Brain pericyte (primary cell): ENCODE measurements at places on chromosomes 3 and 15.

DNA sequence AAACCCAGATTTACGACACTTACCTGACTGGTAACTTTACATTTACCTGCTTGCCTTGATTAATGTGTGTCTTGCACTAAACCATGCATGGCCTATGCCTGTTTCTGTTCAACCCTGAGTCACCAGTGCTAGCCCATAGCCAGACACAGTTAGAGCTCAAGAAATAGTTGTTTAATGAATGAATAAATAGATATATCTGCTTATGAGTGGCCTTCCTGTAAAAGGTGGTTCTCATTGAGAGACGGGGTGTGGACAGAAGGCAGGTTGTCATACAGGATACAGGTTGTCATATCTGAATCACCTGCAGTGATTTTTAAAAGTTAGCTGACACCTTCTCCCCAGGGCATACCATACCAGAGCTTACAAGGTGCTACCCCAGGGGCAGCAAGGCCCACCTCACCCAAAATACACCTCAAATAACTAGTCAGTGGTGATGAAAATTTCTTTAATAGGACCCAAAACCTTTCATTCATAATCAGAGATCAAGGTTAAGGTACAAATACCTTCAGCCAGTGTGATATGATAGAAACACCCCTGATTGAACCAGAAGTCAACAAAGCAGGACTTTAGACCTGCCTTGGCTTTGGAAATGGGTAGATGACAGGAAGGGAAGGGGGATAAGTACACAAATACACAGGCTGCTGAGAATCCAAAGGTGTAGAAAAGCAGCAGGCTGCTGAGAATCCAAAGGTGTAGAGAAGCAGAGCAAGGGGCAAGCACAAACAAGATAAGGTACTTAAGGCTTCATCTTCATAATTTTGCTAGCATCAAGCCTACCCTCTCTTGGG is 45.4 kb upstream of the TSC22D2 start:
- DNase-seq = no peak

DNA sequence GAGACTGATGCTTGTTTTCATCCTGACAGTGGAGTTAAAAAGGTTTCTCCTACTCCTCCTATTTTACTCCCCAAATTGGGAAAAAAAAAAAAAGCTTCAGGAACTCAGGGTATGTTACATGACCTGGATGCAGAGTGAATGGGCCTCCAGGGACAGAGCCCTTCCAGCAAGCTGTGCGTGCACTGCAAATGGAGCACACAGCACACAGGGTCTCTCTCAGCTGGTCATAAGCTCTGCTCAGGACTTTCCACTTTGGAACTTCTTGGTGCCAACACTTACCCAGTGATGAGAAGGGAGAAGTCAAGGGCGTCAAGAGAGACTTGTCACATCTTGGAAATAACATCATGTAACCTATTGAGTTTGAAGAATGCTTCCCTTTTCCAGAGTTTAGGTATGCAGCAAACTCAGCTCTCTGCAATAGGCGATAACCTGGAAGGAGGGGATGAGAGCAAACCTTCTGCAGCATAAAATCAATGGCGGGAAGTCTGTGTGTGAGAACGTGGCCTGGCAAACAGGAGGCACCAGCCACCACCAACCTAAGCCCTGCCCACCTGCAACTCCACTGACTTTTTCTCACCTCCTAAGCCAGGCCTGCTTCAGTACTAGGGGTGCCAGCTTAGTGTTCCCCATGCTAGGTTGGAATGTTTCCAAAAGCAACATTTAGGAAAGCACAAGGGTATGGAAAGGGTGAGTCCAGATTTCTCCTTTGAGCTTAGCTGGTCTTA is 39.8 kb downstream of the MYZAP start:
- no peak for DNase-seq

GRCh38 chr3:15164340-15164739 is 41.7 kb upstream of the CAPN7 start:
- no peak for DNase-seq

- DNase-seq = no peak
Observed at GRCh38 chr3:111012388-111013248, 59.0 kb upstream of the NECTIN3 start.

- no peak for DNase-seq
Observed at GRCh38 chr15:48396020-48396419, 64.8 kb downstream of the DUT start.

DNA sequence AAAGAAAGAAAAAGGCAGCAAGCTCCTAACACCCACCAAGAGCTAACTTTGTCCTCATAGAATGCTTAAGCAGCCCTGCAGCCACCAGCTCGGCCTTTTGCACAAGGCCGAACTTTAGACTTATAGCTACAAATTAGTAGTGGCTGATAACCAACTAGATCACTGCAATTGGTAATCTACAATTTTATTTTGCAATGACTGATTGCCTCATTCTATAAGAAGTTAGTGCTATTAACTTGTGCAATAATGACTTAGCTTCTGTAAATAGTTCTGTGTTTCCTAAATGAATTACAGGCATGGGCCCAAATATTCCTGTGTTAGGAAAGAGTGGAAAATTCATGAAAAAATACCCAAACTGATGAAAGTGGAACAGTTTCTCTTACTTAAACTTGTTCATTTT is 284.8 kb upstream of the CFAP20DC start:
- no peak for DNase-seq

DNA sequence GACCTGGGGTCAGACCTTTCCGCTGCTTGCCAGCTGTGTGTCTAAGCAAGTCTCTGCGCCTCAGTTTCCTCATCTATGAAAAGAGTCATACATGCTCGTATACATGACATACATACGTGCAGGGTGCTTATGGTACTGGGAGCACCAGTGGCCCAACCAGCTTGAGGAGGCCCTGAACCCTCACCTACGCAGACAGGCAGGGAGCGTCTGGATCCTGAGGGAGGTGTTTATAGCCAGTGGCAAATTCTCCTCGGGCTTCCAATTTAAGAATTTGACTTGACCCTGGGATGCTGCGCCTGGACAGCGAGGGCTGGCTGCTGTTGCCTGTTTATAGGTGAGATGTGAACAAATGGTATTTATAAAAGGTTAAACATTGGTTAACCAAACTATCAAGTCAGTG is 17.7 kb upstream of the FGD5 start:
- DNase-seq = no peak

- DNase-seq = no peak
Observed at GRCh38 chr3:37905987-37906674, 44.5 kb downstream of the CTDSPL start.

- DNase-seq = no peak
Observed at GRCh38 chr3:169945313-169945712, 21.3 kb upstream of the SEC62 start.

- DNase-seq = no peak
Observed at GRCh38 chr15:59216911-59217310, 10.3 kb downstream of the LDHAL6B start.

DNA sequence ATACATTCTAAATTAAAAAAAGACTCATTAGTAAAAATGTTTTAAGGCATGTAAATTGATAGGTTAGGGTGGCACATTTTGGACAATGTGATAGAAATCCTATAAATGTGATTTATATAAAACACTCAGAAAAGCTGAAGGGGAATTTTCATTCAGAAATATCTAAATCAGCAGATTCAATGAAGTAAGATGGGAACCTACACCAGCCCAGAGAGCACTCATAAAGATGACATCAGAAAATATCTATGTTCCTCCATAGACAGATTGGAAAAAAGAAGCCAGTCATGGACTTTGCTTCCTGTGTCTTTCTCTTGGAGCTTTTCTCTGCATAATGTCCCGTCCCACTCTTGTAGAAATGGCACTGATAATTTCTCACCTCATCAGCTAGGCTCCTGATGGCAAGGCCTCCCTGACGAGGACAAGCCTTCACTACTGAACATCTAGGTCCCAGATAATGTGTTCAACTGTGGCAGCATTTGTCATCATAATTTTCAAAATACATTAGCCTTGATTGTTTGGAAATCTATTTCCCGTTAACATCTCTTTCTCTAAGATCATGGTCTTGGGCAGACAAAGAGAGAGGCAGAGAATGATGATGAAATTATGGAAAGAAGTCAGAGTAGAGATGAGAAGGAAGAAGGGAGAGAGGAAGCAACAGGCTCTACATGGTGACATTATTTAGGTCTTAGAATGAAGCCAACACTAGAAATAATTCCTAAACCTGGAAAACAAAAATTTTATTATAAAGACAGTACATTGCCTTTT is 354.4 kb downstream of the NTRK3 start:
- DNase-seq = no peak

GRCh38 chr3:24389108-24390090 is 105.3 kb downstream of the THRB start:
- no peak for DNase-seq

DNA sequence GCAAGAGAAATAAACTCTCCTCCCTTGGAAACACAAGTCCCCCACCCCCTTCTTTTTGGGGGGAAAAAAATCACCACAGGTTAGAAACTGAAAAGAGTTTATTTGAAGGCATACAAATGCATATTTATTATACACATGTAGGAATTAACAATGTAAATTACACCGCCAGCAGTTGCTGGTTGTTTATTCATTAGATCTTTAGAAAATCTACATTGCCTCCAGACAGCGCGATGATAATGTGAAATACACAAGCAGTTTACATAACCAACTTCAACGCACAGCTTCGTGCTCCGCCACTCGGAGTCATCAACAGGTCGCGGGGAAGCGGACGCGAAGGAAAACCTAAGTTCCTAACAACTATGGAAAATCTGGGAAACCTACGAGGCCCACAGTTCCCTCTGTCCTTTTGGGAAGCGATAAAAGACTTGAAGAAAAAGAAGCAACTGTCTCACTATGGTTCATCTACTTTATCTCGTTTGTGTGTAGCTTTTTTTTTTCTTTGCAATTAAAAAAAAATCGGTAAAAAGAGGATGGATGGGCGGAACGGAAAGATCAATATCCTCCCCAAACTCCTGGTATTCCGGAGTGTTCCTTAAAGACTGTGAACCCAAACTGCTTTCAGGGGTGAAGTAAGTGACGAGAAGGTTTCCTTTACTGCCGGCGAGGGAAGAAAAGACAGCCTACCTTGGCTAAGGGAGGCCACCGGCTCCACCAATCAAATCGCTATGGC is 8.4 kb upstream of the FOXB1 start:
- DNase-seq = no peak

DNA sequence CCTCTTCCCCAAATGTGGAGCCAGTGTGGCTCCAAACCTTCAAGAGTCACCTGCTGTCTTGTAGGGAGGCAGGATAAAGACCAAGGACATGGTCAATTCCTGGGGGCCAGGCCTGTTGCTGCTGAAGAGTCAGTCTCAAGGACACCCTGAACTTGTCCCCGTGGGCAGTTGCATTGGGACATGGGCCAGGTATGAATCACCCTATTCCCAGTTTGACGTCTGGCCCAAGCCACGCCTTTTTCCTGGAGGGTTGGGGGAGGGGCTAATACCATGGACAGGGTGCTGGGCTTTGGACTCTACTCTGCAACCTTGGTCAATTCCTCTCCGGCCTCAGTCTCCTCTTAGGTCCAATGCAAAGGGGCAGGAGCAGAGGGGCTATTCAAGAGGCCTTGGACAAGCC is 10.4 kb downstream of the ATP2B2 start:
- DNase-seq = no peak

DNA sequence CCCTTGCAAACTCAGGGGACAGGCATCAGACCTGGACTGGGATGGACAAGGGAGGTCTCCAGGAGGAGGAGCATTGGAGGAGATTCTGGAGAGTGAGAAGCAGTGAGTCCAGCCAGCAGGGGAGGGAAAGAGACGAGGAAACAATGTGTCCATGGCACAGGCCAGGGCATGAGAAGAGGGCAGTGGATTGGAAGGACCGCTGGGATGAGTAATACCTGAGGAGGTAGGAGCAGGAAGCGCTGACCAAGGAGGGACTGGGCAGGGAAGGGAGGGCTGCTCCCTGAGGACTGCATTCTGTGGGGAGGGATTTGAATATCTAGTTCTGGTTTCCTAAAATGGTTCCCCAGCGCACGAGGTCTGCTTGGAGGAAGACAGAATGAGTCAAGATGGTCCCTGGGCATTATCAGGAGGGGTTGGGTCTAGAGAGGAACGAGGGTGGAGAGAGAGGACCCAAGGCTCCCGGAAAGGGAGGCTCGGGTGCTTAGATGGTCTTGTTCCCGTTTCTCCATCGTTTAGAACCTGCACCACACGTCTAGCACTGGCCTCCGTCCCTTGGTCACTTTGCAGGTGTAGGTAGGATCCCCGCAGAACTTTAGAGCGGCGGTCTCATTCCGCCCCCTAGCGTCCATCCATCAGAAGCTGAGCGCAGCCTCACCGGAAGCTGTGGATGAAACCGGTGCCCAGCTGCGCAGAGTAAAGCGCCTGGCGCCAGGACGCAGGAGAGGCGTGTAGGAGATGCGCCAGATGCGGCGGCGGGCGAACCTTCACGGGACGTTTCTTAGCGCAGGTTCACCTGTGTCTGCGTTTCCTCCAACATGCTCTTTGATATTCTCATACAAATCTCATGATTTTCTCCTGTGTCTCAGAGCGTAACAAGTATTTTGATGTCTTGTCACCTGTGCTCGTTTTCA is 190.7 kb upstream of the NDN start:
- no peak for DNase-seq

DNA sequence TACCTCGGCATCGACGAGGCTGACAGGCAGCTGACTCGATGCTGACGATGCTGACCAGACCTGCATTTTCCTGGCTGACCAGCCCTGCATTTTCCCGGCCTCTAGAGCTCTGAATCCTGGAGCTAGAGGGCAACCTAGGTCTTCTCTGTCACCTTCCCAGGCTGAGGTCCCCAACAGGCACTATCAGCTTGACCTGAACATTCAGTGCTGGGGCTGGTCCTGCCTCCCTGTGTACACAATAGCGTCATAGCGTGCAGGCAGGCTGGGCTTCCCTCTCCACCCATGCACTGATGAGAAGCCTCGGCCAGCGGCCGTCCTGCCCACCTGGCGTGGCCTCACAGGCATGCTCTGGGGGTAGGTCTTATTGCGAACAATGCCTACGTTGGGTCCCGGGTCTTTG is 62.3 kb upstream of the SNRPA1 start:
- no peak for DNase-seq

DNA sequence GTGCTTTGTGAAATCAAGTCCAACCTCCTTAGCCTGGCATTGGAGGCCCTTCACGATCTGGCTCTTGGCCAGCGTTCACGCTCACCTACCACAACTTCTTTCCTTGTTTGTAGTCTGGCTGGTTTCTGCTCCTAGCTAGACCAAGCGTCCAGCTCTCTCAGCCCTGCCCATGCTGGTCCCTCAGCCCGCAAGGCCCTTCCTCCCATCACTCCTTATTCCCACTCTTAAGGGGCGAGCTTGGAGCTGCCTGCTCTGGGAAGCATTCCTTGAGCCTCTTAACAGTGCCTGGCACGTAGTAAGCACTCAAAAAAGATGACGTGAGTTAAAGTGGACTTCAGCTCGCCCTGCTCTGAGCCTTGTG is 8.7 kb downstream of the SLC6A6 start:
- DNase-seq = no peak

DNA sequence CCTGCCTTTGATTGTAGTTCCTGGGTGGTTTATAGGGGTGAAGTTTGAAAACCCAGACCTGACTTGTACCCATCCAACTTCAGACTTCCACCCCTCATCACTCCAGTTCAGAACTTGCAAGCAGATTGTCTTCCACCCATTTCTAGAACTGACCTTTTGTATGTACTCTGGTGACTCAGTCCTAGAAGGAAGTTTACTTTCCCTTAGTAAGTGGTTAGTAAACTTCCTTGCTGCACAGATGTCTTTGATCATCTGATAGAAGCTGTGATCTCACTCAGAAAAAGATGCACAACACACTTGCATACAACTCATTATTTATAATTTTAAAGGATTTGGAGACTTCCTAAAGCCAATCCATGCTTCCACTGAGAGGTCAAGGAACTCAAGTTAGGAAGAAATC is 368.0 kb downstream of the MFSD1 start:
- peak; percentile 12 for DNase-seq

- DNase-seq = no peak
Observed at GRCh38 chr15:66672867-66673266, 29.2 kb upstream of the SMAD6 start.

GRCh38 chr3:128446821-128447220 is 19.9 kb downstream of the DNAJB8 start:
- no peak for DNase-seq
